ENCODE measurements at places on chromosomes 5 and 9. TPM values are rescaled to one million over a fixed set of nuclear protein-coding genes. Genes with fewer than 3 reads are reported as not detected.

GRCh38 chr5:142874540-142874939 is 104.4 kb downstream of the ARHGAP26 start:
- H3K4me3 ChIP-seq: no peak overlapping the region
- H3K36me3 ChIP-seq: no peaks in the 10 kb centered on the region
- no peaks in the 10 kb centered on the region for H3K27me3 ChIP-seq
- peaks cover 11% of the 10 kb centered on the region for H3K4me1 ChIP-seq

- no peaks in the 10 kb centered on the region for H3K4me1 ChIP-seq
- DNase-seq: no peak
- peaks cover 2% of the 10 kb centered on the region for H3K36me3 ChIP-seq
- no peak overlapping the region for H3K4me3 ChIP-seq
- no peaks in the 10 kb centered on the region for H3K27me3 ChIP-seq
Measured at GRCh38 chr5:82766206-82766605, 311.0 kb downstream of the TMEM167A start.

DNA sequence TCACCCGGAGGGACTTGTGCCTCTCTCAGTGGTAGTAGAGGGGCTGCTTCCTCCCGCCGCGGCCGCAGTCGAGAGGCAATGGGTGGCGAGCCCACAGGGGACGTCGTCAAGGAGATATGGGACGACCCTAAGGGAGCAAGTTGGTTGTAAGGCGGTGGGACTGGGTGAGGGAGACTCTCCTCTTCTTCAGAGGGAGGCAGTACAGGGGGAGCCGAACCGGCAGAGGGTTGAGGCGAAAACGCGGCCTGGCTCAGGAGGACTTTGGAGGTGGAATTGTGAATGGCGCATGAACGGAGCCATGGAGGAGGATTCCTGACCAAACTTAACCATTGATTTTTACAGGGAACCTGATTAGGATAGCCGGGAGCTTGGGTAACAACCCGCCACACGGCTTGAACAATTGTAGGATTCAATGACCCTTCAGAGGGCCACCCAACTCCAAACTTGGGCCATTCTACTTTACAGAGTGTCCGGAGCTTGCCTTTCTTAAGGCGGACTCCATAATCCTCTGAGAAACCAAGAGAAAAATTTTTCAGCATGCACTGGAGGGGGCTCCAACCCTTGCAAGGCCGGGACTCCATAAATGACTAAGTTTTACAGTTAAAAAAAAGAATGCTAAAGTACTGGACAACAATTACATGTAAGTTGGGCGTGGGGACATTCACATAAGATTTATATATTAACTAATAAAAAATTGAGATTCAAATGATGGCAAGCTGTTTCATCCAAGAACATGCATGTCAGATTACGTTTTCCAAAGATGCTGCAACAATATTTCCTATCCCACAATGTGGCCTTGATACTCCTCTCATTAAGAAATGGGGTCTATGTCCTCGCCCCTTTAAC is 19.4 kb upstream of the RHOBTB3 start:
- DNase-seq: no peak
- H3K27me3 ChIP-seq: peaks cover 7% of the 10 kb centered on the region
- peaks cover 22% of the 10 kb centered on the region for H3K4me1 ChIP-seq
- no peaks in the 10 kb centered on the region for H3K36me3 ChIP-seq
- H3K27ac ChIP-seq: no peak overlapping the region
- H3K4me3 ChIP-seq: peak overlapping the region; percentile 63

- no peaks in the 10 kb centered on the region for H3K36me3 ChIP-seq
- no peak for DNase-seq
- no peaks in the 10 kb centered on the region for H3K27me3 ChIP-seq
- peak overlapping the region; percentile 91 for H3K27ac ChIP-seq
- H3K4me3 ChIP-seq: peak overlapping the region; percentile 72
- peaks cover 84% of the 10 kb centered on the region for H3K4me1 ChIP-seq
Measured at GRCh38 chr5:96962540-96962991, 26.7 kb downstream of the LNPEP start.

GRCh38 chr5:172059661-172060100 is 53.2 kb upstream of the FBXW11 start:
- DNase-seq: no peak
- no peak overlapping the region for H3K4me3 ChIP-seq
- peaks cover 46% of the 10 kb centered on the region for H3K36me3 ChIP-seq
- no peaks in the 10 kb centered on the region for H3K27me3 ChIP-seq

GRCh38 chr5:148372893-148373292 is 10.9 kb upstream of the FBXO38 start:
- H3K4me3 ChIP-seq: no peak overlapping the region
- DNase-seq: no peak
- H3K27ac ChIP-seq: no peak overlapping the region
- H3K4me1 ChIP-seq: no peaks in the 10 kb centered on the region
- peaks cover 10% of the 10 kb centered on the region for H3K36me3 ChIP-seq

TEX48 gene
- 1.7 TPM for total RNA-seq

WDR38 gene
- not detected for total RNA-seq

CDC20B gene
- 0.10 TPM for total RNA-seq

DNA sequence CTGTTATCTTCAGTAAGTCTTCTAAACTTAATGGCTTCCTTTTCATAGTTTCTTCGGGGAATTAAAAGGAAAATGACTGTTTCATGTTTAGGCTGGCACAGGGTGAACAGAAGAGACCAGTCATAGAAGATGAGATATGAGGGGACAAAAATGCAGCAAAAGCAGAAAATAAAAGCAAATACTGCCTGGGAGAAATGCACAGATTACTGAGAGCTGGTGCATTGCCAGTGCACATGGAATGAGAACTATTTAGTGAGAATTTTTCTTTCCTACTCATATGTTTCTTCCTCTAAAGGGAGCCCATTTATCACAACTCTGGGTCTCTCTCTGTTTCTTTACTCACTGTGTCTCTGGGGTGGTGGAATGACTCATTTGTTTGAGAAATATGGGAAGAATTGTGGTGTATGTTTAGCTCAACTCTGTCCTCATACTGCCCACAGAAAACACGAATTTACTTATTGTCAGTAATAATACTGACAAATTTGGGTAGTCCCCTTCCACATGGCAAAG is 25.9 kb upstream of the ANKRD55 start:
- H3K4me1 ChIP-seq: no peaks in the 10 kb centered on the region
- peak; percentile 11 for DNase-seq
- H3K36me3 ChIP-seq: no peaks in the 10 kb centered on the region
- H3K4me3 ChIP-seq: peak overlapping the region; percentile 46

DNA sequence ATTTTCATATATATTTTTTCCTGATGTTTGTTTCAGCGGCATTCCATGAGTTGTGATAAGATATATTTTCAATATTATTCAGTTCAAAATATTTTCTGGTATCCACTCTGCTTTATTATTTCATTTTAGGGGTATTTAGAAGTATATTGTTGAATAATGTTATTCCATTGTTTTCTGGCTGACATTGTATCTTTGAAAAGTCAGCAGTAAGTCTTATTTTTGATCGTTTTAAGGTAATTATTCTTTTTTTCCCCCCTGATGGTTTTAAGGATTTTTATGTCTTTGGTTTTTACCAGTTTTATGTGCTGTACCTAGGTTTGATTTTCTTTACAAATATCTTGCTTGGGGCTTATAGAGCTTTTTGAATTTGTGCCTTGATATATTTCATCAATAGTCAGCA is 6.6 kb upstream of the GLRA1 start:
- H3K4me1 ChIP-seq: no peaks in the 10 kb centered on the region
- peaks cover 11% of the 10 kb centered on the region for H3K36me3 ChIP-seq
- no peak overlapping the region for H3K4me3 ChIP-seq
- H3K27me3 ChIP-seq: peaks cover 6% of the 10 kb centered on the region
- no peak for DNase-seq

DNA sequence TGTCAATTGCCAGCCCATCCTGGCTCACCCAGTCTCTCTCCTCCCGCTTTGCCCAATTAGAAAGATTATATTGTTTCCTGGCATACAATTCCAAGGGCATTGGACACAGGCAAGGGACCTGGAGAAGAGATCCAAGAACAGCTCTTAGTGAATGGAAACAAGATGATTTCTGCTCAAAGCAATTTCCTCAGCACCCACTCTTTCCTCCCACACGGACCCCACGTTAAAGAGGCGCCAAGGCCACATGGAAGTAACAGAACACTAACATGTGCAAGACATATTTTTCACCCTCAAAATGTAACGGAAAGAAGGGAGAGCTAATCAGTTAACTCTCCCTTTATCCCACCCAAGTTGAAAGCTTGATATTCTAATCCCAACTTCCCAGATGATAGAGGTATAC is 111.2 kb downstream of the LHFPL2 start:
- DNase-seq: no peak
- no peak overlapping the region for H3K4me3 ChIP-seq
- no peaks in the 10 kb centered on the region for H3K27me3 ChIP-seq
- H3K4me1 ChIP-seq: no peaks in the 10 kb centered on the region
- H3K27ac ChIP-seq: no peak overlapping the region

- peaks cover 9% of the 10 kb centered on the region for H3K36me3 ChIP-seq
- H3K4me3 ChIP-seq: no peak overlapping the region
- no peak for DNase-seq
- peaks cover 22% of the 10 kb centered on the region for H3K27me3 ChIP-seq
- no peaks in the 10 kb centered on the region for H3K4me1 ChIP-seq
Measured at GRCh38 chr5:45694255-45694814, 1.8 kb downstream of the HCN1 start.

COX7C gene
- total RNA-seq: 404 TPM

GRCh38 chr5:108953940-108954339 is 206.2 kb downstream of the FER start:
- no peak overlapping the region for H3K4me3 ChIP-seq
- H3K27me3 ChIP-seq: no peaks in the 10 kb centered on the region
- H3K27ac ChIP-seq: no peak overlapping the region
- DNase-seq: no peak
- no peaks in the 10 kb centered on the region for H3K4me1 ChIP-seq

DNA sequence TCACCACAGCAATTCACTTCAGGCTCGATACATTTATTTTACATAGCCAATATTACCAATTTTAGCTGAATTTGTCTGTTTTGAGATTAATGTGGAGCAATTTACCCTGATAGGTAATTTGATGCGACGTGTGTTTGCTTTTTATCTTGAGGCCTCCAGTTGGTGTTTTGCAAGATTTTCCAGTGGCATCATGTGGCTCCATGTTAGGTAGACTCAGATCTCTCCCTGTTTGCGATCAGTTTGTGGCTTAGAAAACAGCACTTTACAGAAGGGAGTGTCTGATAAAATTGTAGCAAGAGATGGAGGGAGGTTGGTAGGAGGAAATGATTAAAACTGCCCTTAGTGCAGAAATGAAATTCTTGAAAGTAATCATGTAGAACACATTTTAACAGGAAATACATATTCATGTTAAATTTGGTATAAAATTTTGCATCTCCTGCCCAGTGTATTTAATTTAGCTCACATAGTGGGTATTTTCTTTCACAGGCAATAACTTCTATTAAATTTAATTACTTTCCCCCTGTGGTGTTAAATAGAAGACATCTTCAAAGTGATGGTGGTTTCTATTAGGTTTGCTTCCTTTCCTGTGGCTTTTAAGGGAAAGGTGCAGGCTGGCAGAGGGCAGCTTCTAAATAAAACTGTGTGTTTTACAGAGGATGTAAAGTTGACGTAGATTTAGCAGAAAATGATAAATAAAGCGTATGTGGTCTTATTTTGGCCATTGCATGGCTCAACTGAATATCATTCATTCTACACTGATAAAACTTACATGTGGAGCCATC is 135.8 kb downstream of the KDM4C start:
- no peak for DNase-seq
- H3K4me3 ChIP-seq: peak overlapping the region; percentile 63
- no peaks in the 10 kb centered on the region for H3K27me3 ChIP-seq
- peaks cover 35% of the 10 kb centered on the region for H3K4me1 ChIP-seq
- H3K36me3 ChIP-seq: peaks cover 13% of the 10 kb centered on the region

DNA sequence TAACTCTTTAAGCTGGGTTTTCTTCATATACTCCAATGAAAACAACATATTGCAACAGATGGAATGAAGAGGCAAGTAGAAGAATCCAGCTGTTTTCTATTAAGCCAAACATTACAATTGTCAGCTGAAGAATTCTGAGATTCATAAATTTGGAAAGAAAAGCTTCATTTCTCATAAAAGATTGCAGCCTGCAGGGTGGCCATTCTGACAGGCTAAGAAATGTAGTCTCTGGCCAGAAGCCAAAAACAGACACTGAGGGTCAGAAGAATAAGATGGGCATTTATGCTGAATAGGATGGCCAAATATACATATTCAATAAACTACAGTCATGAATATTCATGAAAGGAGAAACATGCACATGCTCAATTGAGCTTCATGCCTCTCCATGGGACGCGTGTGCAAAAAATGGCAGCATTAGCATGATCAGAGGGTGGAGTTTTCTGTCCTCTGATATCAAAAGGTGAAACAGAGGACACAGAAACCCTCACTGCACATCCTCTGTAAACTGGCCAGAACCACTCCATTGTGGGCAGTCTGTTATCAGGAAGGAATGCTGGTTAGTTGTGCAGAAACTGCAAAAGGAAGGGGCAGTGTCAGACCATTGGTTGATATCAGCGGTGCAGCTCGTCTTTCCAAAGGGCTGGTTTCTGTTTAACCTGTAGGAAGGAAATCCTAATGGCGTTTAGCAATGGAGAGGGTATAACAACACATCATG is 50.2 kb downstream of the FXN start:
- no peaks in the 10 kb centered on the region for H3K4me1 ChIP-seq
- H3K36me3 ChIP-seq: no peaks in the 10 kb centered on the region
- no peak overlapping the region for H3K27ac ChIP-seq
- H3K27me3 ChIP-seq: no peaks in the 10 kb centered on the region
- no peak overlapping the region for H3K4me3 ChIP-seq
- DNase-seq: no peak

DNA sequence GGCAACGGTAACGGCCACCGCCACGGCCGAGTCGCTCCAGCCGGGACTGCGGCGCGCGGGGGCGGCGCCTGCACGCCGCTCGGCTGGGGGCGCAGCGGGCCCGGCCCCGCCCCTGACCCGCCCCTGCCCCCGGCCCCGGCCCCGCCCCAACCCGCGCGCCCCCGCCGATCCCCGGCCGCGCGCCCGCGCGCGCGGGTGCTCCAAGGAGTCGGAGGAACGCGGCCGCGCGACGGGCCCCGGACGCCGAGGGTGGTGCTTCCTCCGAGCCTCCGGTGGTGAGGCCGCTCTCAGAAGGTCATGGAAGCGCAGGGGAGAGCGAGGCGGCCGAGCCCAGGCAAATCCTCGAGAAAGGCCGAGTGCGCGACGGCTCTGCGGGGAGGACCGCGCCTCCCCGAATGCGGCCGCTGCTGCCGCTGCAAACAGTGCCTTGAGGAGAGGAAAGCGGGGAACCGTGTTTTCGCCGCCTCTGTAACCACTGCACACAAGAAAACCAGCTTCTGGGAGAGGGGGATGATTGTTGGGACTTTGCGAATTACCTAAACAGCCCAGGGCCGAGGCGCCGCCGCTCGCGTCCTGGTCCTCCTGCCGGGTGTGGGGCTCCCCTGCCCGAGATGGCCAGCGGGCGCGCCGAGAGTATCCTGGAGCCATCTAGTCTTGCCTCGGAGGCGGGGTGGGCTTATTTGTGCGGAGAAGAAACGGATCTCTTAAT is at the start of gene LIFR:
Gene LIFR (minus strand): TSS at position 48 of the 709 bp plus-strand sequence. CDS start 25,999 bp downstream, outside the sequence.
- peaks cover 4% of the 10 kb centered on the region for H3K36me3 ChIP-seq
- peak within 1 kb of the TSS; percentile 89 for H3K4me3 ChIP-seq
- H3K27ac ChIP-seq: no peak within 1 kb of the TSS

BTNL3 gene
- 0.16 TPM for total RNA-seq

GRCh38 chr5:132797651-132798050 is 15.5 kb upstream of the SOWAHA start:
- H3K27ac ChIP-seq: no peak overlapping the region
- H3K36me3 ChIP-seq: no peaks in the 10 kb centered on the region
- no peak overlapping the region for H3K4me3 ChIP-seq
- no peak for DNase-seq
- peaks cover 43% of the 10 kb centered on the region for H3K27me3 ChIP-seq

SECISBP2 gene
- 47.0 TPM for total RNA-seq

GRCh38 chr9:37209431-37210386 is 89.3 kb downstream of the ZCCHC7 start:
- H3K4me3 ChIP-seq: no peak overlapping the region
- DNase-seq: no peak
- peaks cover 34% of the 10 kb centered on the region for H3K4me1 ChIP-seq
- no peaks in the 10 kb centered on the region for H3K27me3 ChIP-seq

Data from activated T-cell treated with anti-CD3 and anti-CD28 coated beads, Interleukin-2, amount 50 U/mL, for 72 hours (primary cell).